ENCODE measurements at places on chromosomes 4 and X. TPM values are rescaled to one million over a fixed set of nuclear protein-coding genes. Genes with fewer than 3 reads are reported as not detected.

NDUFB11 gene
- 56.5 TPM for polyA plus RNA-seq

TCEAL6 gene
- polyA plus RNA-seq, result not detected

KIF4A gene
- 8.8 TPM for polyA plus RNA-seq

COL25A1 gene
- not detected for polyA plus RNA-seq

PCDH7 gene
- polyA plus RNA-seq, result 20.0 TPM

GPR173 gene
- polyA plus RNA-seq, result 3.8 TPM

AMOT gene
- 9.6 TPM for polyA plus RNA-seq

BMPR1B gene
- polyA plus RNA-seq, result 0.60 TPM

NWD2 gene
- polyA plus RNA-seq, result not detected

TCEAL7 gene
- 35.8 TPM for polyA plus RNA-seq

SLC4A4 gene
- 14.7 TPM for polyA plus RNA-seq

C4orf36 gene
- polyA plus RNA-seq, result 1.2 TPM

MND1 gene
- polyA plus RNA-seq, result 0.97 TPM

ZAR1 gene
- not detected for polyA plus RNA-seq

ZFP42 gene
- polyA plus RNA-seq, result 0.05 TPM

ARMCX6 gene
- 93.3 TPM for polyA plus RNA-seq

ZNF630 gene
- 0.77 TPM for polyA plus RNA-seq

CSAG2 gene
- not detected for polyA plus RNA-seq

ASB11 gene
- not detected for polyA plus RNA-seq

All from AG04450 (cell line).